CD4-positive, alpha-beta T cell treated with Interleukin-6 for 4 hours (primary cell): ENCODE measurements at places on chromosomes 11 and 22.

GRCh38 chr11:64869571-64870175 is 8.7 kb downstream of the EHD1 start:
- peak; percentile 48 for DNase-seq

GRCh38 chr11:9047964-9048523 is 43.4 kb downstream of the SCUBE2 start:
- DNase-seq, result no peak

DNA sequence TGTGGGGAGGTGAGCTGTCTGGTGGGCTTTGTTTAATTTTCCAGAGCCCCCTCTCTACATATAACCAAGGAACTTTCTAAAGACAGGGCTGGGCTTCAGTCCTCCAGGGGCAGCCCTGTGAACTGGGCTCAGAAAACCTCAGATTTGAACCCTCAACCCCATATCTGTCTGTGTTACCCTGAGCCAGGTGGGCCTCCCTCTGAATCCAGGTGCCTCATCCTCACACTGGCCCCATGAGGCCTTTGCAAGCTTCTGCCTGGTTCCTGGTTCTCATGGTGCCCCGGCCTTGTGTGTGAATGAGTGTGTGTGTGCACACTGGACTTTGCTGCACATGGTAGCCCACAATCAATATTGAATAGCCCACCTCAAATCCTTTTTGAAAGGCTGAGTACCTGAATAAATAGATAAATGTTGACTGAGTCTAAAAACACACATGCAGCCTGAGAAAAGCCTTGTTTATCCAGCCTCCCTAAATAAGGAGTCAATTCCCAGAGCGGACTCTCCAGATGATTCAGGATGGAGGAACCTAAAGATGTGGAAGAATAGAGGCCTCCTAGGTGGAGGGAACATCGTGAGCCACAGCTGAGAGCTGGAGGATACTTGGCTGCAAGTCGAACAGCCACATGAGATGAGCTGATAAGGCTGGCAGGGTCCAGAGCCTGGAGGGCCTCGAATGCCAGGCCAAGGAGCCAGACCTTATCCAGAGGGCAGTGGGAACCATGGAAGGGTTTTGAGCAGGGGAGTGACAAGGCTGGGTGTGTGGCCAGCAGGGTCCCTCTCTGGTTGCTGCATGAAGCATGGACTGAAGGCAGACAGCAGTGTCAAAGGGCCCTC is 28.1 kb upstream of the P2RY2 start:
- DNase-seq, result no peak

DNA sequence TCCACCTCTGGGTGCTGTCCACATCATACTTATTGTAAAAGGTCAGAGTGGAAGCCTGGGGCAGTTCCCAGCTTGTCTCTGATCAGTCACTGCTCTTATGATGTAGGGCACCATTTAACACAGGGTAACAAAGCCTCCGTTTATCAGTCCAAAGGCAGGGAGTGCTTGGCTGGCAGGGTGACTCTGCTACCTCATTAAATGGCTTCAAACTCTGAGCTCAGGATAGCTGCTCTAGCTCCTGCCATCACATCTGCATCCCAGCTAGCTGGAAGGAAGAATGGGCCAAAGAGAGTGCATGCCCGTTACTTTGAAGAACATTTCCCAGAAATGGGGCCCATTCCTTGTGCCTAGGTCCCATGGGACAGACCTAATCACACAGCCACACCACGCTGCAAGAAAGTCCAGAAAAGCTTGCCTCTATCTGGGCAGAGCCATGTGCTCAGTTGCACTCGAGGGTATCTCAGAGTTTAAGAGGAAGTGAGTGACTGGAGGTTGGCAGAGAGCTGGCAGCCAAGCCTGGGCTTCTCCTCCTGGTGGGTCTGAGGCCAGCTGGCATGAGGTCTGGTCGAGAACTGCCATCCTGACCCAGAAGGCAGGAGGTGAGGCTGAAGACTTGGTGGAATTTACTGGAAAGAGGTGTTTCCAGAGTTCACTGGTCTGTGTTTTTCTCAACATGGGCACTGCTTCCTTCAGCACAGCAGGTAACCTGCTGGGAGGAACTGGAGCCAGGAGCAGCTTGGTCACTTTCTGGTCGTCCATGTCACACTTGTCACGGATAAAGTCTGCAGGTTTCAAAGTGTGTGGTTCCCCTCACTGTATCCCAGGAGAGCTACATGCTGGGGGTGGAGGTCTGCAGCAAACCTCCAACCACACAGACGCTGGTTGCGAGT is 935.7 kb downstream of the BRD1 start:
- no peak for DNase-seq

- DNase-seq, result peak; percentile 67
Observed at GRCh38 chr22:37896181-37896592, 9.9 kb upstream of the MICALL1 start.

GRCh38 chr11:40168414-40168813 is 1291.0 kb downstream of the LRRC4C start:
- DNase-seq, result no peak

DNA sequence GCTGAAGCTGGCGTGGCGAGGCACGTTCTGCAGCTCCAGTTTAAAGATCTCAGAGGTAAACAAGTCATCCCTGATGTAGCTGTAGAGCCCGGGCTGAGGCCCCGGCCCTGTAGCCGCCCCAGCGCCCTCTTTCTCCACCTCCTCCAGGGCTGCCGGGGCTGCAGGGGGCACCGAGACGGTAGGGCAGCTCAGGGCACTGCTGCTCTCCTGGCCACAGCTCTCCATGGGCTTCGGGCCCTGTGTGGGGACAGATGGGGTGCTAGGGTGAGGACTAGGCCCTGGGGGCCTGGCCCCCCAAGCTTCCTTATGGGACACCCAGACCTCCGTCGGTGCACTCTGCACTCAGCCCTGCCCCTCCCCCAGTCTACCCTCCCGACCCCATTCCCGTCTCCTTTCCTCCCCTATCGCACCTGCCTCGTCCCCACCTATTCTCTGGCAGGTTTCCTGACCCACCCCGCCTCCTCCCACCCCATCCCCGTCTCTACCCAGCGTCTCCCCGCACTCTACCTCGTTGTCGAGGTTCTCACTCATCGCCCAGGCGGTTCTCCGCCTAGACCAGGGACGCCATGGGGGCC is 559 bp downstream of the RANBP1 start:
- no peak for DNase-seq

DNA sequence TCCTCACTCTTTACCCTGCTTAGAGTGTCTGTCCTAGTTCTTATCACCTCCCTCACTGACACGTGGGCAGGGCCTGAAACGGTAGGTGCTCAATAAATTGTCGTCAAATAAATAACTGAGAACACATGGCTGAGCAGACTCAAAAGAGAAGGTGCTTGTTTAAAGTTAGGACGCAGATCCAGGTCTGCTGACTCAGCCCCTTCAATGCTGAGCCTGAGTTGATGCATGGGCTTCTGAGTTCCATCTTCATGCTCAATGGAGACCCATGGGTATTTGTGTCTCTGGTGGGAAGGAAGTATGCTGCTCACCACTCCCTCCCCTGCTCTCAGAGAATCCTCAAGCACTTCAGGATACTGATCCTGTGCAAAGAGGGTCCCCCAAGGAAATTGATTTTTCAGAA is 67.5 kb downstream of the FLI1 start:
- DNase-seq, result no peak

DNA sequence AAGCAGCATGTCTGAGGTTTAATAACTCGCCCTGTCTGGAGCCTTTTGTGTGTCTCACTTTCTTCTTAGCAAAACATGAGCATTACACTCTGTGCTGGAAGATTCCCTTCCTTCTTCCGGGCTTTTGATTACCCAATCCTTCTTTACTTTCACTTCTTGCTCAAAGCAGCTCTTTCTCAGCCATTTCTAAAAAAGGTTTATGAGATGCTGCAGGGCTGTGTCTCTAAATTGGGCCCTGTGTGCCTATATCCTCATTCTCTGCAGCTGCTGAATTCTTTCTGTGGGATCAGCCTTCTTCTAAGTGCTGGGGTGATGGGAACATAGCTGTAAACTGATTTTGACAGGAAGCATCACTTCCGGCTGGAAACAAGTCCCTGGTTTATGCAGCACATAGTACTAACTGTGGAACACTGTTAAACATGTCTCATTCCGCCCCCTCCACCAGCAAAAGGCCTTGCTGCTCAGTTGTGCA is 71.8 kb downstream of the PIWIL4 start:
- no peak for DNase-seq

- peak; percentile 16 for DNase-seq
Observed at GRCh38 chr11:33772300-33772699, 2.0 kb downstream of the FBXO3 start.

- DNase-seq, result no peak
Observed at GRCh38 chr11:67644472-67645418, 5.2 kb upstream of the TBX10 start.

GRCh38 chr11:111301004-111301841 is 2.9 kb downstream of the POU2AF3 start:
- no peak for DNase-seq

DNA sequence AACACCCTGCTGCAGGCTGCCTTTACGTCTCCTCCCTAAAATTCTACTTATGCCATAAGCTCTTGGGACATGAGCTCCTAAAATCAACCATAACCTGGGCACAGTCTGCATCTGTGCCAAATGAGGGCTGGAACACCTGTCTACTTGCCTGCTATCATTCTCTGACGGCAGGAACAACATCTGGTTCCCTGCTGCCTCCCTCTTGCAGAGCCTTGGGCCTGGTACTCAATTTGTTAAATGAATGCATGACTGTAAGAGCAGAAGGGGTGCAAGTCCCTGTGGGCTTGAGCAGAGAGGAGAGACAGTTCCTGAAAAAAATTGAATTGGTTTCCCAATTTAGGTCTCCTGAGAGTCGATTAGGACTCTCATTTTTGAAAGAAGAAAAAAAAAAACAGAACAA is 66.7 kb upstream of the CSNK2A3 start:
- no peak for DNase-seq

- no peak for DNase-seq
Observed at GRCh38 chr22:33902073-33902472, 18.2 kb downstream of the LARGE1 start.

GRCh38 chr11:74923125-74923524 is 25.8 kb downstream of the XRRA1 start:
- no peak for DNase-seq

DNA sequence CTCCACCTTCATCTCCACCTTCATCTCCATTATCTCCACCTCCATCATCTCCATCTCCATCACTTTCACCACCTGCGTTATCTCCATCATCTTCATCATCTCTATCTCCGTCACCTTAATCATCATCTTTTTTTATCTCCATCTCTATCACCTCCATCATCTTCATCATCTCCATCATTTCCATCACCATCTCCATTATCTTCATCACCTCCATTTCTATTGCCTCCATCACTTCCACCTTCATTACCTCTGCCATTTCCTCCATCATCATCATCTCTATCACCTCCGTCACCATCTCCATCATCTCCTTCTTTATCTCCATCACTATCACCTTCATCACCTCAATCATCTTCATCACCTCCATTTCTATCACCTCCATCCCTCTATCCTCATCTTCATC is 573.5 kb downstream of the TBC1D22A start:
- no peak for DNase-seq

DNA sequence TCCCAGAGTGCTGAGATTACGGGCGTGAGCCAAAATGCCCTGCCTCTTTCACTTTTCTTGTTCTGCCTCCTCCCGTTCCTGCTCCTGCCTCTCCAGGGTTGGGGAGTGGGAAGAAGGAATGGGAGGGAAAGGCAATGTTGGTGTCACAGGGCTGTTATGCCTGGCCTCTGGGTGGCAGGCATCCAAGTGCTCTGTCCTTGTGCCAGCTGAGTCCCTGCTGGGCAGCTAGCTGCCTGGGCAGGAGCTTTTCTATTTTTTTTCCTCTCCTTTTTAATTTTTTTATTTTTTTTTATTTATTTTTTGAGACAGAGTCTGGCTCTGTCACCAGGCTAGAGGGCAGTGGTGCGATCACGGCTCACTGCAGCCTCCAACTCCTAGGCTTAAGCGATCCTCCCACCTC is 4.1 kb upstream of the SAC3D1 start:
- DNase-seq, result no peak

DNA sequence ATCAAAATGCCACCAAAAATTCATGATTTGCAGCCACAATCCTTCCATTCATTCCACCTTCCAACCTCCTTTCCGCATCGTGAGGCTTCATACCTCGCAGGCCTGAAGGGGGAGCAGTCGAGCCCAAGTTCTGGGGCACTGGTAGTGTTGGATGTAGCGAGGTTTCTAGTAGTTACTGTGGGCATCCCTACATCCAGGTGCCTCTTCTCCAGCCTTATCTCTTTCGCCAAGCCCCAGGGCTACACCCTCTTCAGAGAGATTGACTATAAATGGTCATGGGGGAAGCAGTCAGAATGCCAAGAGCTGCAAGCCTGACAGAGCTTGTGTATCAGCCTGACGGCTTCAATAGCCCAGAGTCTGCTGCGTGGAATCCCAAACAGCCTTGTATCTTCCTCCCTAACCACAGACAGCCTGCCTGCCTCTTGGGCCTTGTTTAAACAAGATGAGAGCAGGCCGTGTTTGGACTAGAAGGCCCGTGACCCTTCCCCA is 28.9 kb downstream of the CLMP start:
- DNase-seq, result no peak

GRCh38 chr11:122156940-122157382 is 40.9 kb upstream of the BLID start:
- DNase-seq, result no peak

GRCh38 chr11:46663277-46663940 is 37.0 kb downstream of the ARHGAP1 start:
- DNase-seq, result no peak

GRCh38 chr11:67285541-67286498 is 3.3 kb upstream of the ANKRD13D start:
- peak; percentile 54 for DNase-seq

- no peak for DNase-seq
Observed at GRCh38 chr11:37908219-37908548, 1310.1 kb upstream of the RAG2 start.

- peak; percentile 62 for DNase-seq
Observed at GRCh38 chr11:122721964-122722266, 66.4 kb downstream of the UBASH3B start.

DNA sequence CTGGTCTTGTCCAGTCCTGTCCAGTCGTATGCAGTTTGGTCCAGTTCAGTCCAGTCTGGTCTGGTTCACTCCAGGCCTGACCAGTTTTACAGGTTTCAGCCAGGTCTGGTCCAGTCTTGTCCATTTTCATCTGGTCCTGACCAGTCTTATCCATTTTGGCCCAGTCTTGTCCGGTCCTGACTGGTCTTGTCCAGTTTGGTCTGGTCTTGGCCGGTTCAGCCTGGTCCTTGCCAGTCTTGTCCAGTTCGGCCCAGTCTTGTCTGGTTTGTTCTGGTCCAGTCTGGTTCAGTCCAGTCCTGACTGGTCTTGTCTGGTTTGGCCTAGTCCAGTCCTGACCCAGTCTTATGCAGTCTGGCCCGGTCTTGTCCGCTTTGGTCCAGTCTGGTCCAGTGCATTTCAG is 380.2 kb downstream of the OR4C45 start:
- no peak for DNase-seq
